ENCODE measurements at places on chromosomes 13 and 19.

DNA sequence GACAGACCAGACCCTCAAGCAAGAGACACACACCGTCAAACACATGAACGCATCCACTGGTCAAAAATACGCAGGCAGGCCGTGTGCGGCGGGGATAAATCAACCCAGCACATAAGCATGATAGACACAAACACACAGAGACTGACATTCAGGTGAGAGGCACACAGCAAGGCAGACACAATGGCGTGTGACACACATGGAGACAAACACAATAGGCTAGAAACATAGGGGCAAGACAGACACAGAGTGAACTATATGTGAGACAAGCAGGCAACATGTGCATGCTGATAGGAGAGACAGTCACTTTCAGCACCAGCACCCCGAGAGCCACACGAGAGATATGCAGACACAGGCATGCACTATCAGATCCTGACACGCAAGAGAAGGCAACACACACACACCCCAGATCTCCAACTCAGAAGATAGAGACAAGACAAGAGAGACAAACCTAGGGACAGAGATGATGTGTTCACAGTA is 6.9 kb upstream of the JUNB start:
- peak; percentile 63 for DNase-seq

DNA sequence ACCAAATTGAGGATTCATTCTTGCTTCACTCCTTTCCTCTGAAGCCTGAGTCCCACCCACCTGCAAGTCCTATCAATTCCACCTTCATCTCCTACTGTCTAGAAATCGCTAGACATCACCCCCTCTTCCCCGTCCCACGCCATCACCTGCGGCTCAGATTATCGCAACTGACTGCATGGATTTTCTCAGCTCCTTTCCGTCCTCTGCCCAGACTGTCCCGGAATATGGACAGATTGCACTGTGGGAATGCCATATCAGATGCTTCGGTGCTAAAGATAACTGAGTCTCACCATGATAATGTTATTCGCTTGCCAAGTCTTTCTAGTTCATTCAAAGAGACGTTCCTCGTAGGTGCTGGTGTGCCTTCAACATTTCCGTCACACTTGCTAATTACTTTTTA is 66.4 kb upstream of the USP29 start:
- DNase-seq: no peak

DNA sequence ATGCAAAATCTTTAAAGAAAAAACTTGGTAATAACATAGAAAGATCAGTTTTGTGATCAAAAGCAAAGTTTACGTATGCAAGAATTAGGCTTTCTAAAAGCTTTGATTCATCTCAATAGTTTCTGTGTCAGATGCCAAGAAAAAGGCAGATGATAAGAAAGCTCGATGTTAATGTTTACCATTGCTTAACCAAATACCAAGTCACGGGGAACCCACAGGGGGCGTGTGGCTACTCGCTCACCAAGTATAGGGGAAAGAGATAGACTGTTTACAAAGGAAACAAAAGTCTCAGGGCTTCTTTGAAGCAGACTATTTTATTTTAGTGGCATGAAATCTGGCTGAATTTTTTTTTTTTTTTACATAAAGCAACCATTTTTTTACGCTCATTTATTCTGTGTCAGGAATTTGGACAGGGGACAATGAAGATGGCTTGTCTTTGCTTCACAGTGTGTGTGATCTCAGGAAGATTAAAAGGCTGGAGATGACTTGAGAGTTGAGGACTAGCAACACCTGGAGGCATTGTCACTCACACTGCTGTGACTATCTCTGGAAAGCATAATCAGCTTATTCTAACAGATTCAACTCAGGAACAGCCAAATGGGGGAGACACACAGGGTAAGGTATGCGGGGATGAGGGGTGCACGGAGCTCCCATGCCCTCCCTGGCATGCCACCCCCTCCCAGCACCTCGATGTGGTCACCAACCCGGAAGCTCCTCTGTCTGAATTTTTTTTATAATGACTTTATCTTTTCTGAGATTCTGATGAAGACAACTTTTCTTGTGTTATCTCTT is 24.9 kb downstream of the RCBTB1 start:
- DNase-seq: peak; percentile 70

DNA sequence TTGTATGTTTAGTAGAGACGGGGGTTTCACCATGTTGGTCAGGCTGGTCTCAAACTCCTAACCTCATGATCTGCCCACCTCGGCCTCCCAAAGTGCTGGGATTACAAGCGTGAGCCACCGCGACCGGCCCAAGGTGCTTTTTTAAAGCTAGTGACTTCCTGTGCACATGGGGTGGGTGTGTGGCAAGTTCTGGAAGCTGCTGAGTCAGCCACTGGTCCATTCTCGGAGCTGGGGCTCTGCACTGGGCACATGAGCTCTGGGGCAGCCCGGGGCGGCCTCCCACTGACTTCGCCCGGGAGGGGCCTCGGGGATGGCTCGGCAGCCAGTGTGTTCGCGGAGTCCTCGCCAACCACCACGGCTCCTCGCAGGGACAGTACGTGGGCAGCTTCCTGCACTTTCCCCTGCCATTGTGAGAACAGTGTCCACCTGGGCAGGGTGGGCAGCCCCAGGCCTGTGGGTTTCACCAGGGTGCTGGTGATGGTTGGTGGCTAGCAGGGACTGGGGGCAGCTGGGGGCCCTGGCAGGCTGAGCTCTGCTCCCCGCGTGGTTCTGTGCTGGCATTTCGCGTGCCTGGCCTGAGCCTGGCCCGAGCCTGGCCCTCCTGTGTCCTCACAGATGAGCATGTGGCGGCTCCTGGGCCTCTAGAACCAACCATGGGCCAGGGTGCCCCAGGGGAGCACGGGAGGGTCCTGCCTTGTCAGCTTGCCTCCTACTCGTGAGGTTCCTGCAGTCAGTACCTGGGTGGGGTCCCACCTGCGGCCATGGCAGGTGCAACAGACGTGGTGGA is 12.2 kb downstream of the CBARP start:
- no peak for DNase-seq

- no peak for DNase-seq
These were observed 1.8 kb upstream of the GPR180 start for GRCh38 chr13:94599877-94600276.

DNA sequence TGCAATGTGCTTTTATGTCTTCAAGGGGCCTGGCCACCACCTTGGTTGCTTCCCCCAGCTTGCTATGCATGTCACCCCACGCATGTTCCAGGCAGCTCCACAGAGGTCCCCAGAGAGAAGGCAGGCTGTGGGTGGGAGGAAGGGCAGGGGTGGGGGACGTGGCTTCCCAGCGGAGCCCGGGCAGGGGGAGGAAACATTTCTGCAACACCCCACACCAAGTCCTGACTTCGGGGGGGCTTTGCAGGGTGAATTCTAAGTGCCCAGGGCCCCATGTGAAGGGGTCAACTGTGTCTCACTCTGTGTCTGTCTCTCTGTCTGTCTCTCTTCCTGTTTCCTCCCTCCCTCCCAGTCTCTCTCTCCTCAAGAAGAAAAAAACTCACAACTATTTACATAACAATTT is 39.6 kb downstream of the LTBP4 start:
- DNase-seq: peak; percentile 62

GRCh38 chr13:44734201-44734707 is 158.1 kb upstream of the TSC22D1 start:
- DNase-seq: peak; percentile 17

- DNase-seq: peak; percentile 24
These were observed 20.1 kb upstream of the MYO16 start for GRCh38 chr13:108609353-108609752.

DNA sequence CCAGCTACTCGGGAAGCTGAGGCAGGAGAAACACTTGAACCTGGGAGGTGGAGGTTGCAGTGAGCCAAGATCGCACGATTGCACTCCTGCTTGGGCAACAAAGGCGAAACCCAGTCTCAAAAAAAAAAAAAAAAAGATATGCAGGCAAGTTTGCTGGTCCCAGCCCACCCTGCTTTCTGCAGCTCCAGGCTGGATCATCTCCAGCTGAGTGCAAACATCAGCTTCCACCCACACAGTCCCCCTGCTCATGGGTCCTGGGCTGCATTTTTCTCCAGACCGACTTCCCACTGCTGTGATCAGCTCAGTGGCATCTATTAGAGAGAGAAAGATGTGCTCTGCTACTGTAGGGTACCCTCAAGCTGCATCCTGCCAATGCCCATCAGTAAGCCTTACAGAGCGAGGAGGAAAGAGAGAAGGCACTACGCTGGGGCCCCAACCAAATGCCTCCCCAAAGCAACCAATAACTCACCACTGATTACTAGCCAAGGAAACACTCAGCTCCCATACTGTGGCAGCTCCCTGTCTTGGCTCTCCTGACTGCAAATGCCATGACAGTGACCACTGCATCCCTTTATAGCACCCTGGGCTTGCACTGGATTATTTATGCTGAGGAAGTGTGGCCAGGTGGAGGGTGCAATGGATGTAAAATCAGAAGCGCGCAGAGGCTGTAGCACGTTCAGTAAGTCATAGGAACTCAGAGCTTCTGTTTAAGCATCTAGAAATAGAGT is 170.9 kb upstream of the ZNF507 start:
- no peak for DNase-seq

DNA sequence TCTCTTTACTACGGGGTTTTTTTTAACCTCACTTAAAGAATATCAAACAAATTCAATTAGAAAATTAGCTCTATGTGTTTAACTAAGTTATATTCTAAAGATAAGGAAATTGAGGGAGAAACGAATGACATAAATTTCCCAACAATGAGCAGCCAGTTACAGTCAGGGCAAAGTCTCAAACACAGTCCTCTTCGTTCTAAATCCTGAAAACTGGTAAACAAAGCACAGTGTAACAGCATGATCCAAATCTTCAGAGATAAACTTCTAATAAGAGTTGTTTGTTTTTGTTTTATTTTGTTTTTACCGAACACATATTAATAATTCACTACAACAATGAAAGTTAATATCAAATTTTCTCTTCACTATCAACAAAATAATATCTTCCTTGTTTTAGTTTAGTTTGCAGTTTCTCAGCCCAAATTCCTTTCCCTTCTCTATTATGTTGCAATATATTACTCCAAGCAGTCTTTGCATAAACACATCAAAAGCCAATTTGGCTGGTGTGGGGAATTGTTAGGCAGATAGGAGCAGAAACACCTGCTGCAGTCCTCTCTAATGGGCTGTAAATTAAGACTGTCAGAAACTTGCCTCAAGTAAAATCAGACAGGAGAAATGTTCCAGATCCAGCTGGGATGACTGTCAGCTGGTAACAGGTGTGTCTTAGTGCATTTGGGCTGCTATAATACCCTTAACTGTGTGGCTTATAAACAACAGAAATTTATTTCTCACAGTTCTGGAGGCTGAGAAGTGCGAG is 106.5 kb upstream of the SGCG start:
- no peak for DNase-seq

DNA sequence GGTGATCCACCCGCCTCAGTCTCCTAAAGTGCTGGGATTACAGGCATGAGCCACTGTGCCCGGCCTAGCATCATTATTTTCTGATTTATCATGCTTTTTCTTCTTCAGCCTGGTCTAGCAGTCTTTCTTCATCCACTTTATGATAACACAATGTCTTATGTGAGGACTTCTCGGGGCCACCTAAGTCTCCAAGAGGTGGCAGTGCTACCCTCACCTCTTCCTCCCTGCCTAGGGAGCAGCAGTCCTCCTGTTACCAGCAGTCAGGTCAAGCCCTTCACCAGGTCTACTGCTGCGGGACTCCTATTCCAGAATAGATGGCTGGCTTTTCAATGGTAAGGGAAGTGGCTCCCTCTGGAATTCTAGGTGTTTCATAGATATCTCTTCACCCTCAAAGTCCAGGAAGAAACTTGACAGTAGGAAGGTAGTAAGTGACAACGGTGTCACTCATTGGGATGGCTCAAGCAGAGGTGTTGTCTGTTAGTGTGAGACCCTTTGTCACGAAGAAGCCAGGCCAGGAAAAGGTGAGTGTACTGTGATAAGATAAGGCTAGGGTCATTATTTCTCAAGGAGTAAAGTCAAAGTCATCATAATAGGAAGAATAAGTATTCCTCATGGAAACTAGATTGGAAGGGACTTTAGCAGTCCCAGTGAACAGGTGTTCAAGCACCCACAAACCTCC is 164.0 kb downstream of the KLF5 start:
- no peak for DNase-seq

- DNase-seq: no peak
These were observed 3.1 kb downstream of the CCER2 start for GRCh38 chr19:38908911-38909310.

DNA sequence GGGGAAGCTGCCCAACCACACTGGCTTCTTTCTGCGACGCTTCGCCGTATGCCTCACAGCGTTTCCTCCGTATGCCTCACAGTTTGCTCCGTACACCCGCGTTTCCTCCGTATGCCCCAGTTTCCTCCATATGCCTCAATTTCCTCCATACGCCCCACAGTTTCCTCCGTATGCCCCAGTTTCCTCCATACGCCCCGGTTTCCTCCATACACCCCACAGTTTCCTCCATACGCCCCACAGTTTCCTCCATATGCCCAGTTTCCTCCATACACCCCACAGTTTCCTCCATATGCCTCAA is 22.6 kb downstream of the GAS6 start:
- no peak for DNase-seq

DNA sequence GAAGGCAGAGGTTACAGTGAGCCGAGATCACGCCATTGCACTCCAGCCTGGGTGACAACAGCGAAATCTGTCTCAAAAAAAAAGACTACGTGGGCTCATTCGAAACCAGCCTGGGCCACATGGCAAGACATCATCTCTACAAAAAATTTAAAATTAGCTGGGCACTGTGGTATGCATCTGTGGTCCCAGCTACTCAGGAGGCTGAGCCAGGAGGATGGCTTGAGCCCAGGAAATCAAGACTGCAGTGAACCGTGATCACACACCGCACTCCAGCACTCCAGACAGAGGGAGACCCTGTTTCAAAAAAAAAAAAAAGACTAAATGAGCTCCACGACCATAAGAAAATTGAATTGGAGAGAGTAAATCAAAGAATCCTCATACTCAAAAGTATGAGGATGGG is 53.1 kb downstream of the SLC7A1 start:
- no peak for DNase-seq

DNA sequence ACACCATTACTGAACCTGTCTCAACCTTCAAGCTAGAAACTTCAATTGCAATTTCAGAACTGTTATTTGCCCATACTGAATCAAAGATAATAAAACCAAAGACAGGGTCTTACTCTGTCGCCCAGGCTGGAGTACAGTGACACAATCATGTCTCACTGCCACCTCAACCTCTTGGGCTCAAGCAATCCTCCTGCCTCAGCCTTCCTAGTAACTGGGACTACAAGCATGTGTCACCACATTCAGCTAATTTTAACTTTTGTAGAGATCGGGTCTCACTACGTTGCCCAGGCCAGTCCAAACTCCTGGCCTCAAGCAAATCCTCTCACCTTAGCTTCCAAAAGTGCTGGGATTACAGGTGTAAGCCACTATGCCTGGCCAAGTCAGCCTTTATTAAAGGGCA is 143.4 kb downstream of the DIAPH3 start:
- no peak for DNase-seq

- DNase-seq: no peak
These were observed 23.5 kb downstream of the DYRK1B start for GRCh38 chr19:39810424-39810823.

GRCh38 chr19:4537953-4538600 is 1.8 kb downstream of the LRG1 start:
- no peak for DNase-seq

Data from fibroblast of villous mesenchyme (primary cell).